ENCODE measurements at places on chromosomes 3 and 15.
A peak's percentile ranks its signal among the peaks of the same experiment; 100 is the strongest.

- no peak for DNase-seq
These were observed 2.7 kb downstream of the ZMAT3 start for GRCh38 chr3:179068779-179069530.

- no peak for DNase-seq
These were observed 24.2 kb downstream of the PXYLP1 start for GRCh38 chr3:141255846-141256261.

GRCh38 chr3:50359760-50360110 lies 414 bp upstream of the TMEM115 start:
- no peak for DNase-seq

- DNase-seq: peak; percentile 74
These were observed 187.1 kb downstream of the PDE8A start for GRCh38 chr15:85168642-85169173.
